ENCODE measurements at places on chromosomes 1 and 21.

DNA sequence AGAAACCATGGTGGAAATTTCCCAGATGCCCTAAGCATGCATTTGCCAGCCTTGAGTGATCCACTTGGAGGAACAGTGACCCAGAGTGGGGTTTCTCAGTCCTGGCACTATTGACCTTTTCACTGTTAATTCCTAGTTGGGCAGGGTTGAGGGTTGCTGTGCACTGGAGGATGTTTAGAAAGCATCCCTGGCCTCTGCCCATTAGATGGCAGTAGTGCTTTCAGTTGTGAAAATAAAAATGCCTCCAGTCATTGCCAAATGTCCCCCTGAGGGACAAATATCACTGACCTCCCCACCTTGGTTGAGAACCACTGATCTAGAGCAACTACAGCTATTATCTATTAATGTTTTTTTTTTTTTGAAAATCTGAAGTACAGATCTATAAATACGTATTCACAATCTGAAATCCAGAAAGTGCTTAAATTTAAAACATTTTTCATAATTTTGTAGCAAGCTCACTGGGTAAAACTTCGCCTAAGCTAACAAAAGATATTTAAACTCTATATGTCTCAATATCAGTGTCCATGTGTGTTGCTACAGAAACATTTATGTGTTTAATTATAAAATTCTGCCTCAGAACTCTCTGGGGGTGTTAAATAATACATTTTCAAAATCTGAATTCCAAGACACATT is 27.3 kb downstream of the F3 start:
- DNase-seq = no peak

DNA sequence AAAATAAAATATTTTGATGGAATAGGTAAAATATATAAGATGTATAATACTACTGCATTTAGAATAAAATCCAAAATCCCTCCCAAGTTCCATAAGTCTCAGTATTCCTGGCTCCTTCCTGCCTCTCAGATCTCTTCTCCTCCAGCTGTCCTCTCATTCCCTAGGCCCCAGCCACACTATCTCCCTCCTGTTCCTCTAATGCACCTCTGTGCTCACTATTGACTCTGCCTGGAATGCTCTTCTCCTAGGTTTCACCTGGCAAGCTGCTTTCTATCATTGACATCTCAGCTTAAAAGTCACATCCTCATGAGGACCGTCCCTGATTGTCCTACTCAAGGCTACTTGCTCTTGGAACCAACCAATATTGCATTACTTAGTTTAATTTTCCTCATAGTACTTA is 7.2 kb downstream of the NME7 start:
- DNase-seq = no peak

- DNase-seq = no peak
Observed at GRCh38 chr1:53593758-53594380, 134.7 kb downstream of the DMRTB1 start.

GRCh38 chr1:41388510-41388909 is 27.3 kb downstream of the FOXO6 start:
- DNase-seq = no peak

- DNase-seq = no peak
Observed at GRCh38 chr1:182739545-182739944, 50.0 kb upstream of the NPL start.

- DNase-seq = no peak
Observed at GRCh38 chr1:44994309-44994898, 8.0 kb upstream of the EIF2B3 start.

DNA sequence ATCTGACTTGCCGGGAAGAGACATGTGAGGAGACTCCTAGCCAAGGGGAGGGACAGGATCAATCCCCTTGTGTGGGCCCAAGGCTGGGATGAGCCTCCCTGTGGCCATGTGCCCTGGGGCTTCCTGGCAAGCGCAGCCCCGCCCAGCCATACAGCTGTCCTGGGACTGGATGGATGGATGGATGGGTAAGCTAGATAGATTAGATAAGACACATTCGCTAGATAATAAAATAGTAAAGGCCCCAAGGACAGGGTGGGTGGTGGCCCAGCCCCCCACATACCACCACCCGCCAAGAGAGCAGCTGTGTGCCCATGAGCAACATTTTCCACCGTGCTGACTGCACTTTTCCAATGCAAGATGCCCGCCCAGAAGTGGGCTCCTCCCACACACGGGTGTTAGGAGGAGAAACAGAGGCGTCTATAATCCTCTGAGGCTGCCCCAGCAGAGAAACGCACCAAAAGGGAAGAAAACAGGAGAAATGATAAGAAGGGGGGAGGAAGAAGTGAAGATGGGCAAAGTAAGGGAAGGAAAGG is 25.1 kb downstream of the ZBTB17 start:
- peak; percentile 67 for DNase-seq

DNA sequence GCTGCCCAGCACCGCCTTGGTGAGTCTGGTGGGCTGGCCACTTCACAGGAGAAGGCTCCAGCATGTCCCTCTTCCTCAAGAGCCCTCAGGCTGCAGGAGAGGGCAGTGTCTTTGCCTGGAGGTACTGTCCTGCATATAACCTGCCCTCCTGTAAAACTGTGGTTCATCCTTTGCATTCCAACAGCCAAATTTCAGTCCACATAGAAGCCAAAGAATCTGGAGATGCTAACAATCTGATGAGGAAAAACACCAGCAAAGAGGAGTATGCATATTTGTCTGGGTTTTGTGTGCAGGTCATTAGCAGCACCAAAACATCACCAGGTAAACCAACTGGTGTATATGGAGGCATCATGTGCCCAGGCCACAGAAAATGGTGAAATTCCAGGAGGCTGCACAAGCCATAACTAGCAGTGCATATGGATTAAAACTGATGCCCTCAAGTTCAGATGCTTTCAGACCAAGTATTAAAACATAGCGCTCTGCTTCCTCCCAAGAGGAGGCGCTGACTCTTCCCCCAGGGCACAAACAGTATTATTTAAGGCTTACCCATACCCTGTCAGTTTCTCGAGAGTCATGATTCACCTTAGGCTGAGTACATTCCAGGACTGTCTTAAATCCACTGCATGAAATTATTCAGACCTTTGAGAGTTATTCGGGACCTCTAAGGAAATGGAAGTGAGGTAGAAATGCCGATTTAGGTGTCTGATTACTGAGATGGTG is 150.5 kb upstream of the COA6 start:
- DNase-seq = no peak

GRCh38 chr1:17287130-17287776 is 20.7 kb upstream of the PADI4 start:
- no peak for DNase-seq

DNA sequence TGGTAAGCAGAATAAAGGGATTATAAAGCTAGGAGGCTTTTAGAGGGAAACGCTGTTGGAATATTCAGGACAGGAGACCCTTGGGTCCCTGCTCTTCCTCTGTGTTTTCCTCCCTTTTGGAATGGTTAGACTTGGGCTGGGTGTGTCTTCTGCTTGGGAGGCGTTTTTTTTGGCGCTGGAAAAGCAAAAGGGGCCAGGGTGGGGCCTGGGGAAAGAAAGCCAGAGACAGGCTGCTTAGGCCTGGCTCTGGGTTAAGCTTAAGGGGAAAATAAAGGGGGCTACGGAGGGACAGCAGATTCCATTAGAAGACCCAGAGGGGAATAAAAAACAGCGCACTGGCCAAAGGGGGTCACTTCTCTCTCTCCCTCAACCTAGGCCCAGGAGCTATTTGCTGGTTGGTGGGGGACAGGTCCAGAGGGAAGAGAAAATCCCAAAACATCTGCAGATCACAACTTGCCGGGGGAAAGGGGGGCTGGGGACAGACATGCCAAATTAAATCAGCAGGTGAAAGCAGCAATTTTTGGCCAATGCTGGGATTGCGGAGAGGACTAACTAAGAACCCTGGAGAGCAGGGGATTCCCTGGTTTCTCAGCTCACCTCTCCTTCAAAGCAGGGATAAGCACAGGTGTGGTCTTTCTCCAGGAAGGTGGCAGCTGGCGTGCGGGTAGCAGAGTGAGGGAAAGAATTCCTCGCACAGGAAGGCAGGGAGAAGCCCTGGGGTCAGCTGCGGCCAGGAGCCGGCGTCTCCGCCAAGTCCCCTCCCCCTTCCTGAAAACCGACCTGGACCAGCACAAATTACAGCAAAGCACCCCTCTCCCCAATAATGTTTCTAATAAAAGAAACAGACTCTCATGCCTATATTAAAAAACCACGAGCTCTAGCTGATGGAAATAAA is 82.2 kb upstream of the AK4 start:
- DNase-seq = no peak

DNA sequence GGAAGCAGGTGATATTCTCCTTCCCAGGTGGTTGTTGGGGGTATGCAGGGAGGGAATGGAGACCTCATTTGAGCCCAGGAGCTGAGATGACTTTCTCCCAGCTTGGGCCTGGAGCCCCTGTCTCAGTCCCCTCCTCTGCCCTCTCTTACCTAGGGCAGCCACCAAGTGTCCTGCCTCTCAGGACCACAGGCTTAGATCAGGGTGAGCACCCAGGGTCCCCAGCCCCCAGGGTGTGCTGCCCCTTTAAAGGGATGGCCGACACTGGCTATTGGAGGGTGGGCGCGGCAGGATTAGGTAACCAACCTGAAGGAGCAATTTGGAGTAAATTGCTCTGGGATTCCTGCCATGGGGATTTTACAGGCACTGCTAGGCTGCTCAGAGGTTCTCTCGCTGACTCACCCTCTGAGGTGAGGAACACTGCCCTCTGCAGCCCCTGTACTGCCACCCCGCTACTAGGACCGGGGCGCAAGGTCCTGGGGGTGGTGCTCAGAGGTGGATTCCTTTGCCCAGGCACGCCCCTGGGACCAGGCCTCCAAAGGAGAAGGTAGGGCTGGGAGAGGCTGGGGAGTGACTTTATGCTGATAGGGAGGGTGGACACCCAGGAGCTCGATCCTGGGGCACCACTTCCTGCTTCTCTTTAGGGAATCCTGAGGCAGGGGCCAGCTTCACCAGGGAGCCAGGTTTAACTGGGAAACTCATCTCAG is 1.5 kb downstream of the RPS6KA1 start:
- DNase-seq = no peak

DNA sequence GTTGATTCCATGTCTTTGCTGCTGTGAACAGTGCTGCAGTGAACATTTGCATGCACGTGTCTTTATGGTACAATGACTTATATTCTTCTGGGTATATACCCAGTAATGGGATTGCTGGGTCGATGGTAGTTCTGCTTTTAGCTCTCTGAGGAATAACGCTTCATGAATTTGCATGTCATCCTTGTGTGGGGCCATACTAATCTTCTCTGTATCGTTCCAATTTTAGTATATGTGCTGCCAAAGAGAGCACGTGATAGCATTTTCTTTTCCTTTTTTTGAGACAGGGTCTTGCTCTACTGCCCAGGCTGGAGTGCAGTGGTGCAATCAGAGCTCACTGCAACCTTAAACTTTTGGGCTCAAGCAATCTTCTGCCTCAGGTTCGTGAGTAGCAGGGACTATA is 24.9 kb upstream of the MAP1LC3C start:
- no peak for DNase-seq

GRCh38 chr1:183030053-183030452 is 6.8 kb downstream of the LAMC1 start:
- no peak for DNase-seq

- DNase-seq = no peak
Observed at GRCh38 chr1:81832573-81832972, 31.8 kb downstream of the ADGRL2 start.

DNA sequence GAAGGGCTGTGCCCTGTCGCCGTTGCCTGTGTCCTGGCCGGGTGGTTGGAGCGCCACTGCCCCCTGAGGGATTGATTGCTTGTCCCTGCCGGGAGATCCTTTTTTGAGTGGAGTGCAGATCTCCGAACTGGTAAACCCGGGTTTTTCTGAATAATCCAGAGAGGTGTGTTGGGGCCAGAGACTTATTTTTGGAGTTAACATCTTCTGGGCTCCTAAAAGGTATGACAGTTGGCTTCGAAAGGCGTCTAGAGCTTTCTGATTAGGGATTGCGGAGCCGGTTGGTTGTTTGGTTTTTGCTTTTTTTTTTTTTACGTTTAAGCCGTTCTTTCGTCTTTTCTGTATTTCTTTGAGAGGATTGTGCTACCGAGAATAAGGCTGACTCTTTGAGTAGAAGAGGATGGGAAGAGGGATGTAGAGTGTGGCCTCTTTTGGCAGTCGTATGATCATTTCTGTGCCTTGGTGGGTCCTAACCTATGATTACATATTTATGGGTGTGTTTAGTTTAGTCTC is 756 bp downstream of the RLF start:
- DNase-seq = no peak

DNA sequence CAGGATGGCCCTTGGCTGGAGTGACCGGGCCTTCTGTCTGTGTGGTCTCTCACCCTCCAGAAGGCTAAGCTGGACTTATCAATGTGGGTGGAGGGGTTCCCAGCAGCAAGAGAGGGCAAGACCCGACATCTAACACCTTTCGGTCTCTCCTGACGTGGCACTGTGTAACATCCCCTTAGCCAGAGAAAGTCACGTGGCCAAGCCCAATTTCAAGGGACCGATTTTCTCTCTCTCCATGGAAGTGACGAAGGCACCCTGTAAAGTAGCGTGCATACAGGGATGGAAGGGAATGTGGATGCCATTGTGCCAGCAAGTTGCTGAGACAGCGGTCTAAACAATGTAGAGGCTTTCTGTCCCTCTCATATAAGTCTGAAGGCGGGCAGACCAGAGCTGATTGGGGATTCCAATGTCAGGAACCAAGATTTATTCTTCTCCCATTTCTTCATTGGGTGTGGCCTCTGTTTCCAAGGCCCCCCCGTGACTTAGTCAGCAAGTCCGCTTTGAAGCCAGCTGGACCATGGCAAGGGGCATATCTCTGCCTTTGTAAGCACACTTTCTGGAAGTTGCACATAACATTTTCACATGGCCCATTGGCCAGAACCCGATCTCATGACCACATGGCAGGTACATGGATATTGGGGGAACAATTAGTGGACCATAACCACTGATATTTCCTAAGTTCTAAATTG is 12.5 kb downstream of the MX1 start:
- no peak for DNase-seq

GRCh38 chr21:33028287-33028670 is 2.5 kb downstream of the OLIG2 start:
- no peak for DNase-seq

- no peak for DNase-seq
Observed at GRCh38 chr1:172176206-172176605, 244.3 kb upstream of the C1orf105 start.
